Left hindlimb (tissue), 1 donor: ENCODE measurements at places on chromosomes 7 and 10.

DNA sequence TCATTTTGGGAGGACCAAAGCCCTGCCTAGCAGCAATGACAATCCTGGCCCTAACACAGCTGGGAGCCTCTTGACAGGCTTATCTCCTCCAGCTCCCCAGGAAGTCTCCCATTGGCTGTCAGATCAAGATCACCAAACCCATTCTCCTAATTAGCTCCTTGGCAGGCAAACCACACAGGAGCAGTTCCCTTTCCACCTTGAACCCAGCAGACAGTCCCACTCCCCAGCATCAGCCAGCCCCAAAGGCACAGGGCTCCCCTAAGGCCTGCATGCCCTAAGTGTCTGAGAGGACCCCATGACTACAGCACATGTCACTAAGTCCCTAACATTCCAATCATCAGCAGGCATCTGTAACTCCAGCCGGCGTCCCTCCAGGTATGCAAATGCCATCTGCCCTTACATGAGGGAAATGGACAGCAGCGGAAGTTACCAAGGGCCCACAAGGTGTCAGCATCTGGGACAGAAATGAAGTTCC, 348.5 kb downstream of the KCNMA1 start:
- DNase-seq: no peak

DNA sequence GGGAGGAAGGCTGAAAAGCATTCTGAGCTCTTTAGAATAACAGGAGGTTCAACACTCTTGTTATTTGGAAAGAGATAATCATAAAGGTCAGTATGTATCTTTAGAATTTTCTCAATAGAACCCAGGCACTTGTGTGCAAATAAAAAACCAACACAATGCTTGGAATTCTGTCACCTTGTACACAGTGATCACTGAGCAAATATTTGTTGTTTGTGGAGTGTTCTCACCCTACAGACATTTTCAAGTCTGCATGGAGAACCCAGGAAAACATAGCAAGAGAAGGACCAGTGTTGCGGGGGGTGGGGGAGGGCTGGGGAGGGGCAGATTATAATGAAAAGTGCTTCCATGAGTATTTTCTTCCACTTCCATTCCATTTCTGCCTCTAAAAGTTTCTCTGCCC, 87.4 kb downstream of the FAM107B start:
- DNase-seq: no peak

DNA sequence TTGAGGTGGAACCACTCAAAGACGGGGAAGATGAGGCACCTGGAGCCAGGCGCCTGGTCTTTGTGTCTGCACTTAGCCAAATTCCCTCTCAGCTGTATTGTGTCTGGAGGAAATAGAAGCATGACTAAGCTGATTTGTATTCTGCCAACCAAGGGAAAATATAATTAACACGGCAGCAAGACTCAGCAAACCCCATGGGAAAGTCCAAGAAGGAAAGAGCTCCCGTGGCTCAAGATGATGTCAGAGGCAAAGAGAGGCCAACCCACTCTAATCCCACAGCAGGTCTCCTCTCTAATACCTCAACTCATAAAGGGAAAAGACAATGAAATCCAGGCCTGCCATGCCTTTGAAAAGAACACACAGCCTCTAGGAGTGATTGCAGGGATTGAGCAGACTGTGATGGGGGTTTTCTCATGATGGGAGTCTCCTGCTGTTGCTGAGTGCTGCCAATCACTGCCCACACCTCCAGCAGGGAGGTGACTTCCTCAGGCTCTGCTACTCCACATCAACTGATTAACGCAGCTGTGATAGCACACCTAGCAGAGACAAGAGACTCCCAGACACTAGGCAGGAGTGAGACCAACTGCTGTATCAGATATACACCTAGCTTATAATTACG, 255.5 kb upstream of the C7orf33 start:
- no peak for DNase-seq

- DNase-seq: no peak
Measured at GRCh38 chr10:132774902-132775863, 10.8 kb downstream of the NKX6-2 start.

- DNase-seq: no peak
Measured at GRCh38 chr7:34438436-34438835, 219.6 kb upstream of the NPSR1 start.

GRCh38 chr10:68346774-68347173, 14.0 kb upstream of the PBLD start:
- DNase-seq: no peak

GRCh38 chr10:29623797-29624196, 11.0 kb downstream of the SVIL start:
- no peak for DNase-seq

- DNase-seq: no peak
Measured at GRCh38 chr10:125720002-125720382, 483 bp downstream of the EDRF1 start.

- DNase-seq: no peak
Measured at GRCh38 chr7:129298268-129298893, 73.6 kb downstream of the AHCYL2 start.

- DNase-seq: no peak
Measured at GRCh38 chr7:148611692-148612091, 21.1 kb downstream of the C7orf33 start.

GRCh38 chr7:50983850-50984249, 201.2 kb upstream of the GRB10 start:
- DNase-seq: no peak

DNA sequence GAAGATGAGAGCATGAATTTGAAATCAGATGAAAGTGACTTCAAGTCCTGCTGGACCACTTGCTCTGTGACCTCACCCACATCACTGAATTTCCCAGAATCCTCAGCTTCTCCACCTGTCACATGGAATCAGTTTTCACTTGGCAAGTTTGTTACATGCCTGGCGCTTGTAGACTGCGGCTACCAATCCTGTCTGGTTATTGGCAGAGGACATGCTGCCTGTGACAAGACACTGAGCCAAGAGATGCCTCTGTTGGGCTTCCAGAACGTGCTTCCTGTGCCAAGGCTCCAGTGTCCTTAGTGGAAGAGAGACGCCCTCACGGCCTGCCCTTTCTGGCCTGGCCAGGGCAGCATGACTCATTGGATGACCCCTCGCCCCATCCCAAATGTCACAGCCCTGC, 4.4 kb upstream of the MYL10 start:
- no peak for DNase-seq

GRCh38 chr10:1486841-1487687, 250.3 kb downstream of the ADARB2 start:
- no peak for DNase-seq

DNA sequence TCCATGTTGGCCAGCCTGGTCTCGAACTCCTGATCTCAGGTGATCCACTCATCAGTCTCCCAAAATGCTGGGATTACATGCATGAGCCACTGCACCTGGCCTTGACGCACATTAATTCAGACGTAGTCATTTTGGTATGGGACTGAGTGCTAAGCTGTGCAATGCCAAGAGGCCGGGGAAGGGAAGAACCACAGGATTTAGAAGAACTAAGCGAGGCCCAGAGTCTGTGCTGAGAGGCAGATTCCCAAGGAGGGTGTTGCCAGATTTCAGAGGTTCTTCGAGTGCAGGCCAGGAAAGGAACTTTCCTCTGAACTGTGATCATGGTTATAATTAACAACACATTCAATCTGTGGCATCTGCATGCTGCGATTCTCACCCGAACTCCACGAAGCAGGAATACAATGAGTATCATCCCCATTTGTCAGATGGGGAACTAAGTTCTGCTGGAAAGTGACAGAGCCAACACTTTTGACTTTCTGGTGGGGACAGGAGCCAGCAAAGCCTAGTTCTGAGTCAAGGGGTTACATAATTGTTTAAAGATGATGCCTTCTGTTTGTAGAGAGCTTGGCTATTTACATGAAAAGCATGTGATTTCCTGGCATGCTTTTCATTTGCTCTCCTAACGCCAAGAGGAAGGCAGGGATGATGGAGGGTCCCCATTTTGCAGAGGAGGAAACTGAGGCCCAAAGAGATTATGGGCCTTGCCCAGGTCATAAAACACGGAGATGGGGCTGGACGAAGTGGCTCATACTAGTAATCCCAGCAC, 6.2 kb upstream of the ZAN start:
- peak; percentile 85 for DNase-seq

DNA sequence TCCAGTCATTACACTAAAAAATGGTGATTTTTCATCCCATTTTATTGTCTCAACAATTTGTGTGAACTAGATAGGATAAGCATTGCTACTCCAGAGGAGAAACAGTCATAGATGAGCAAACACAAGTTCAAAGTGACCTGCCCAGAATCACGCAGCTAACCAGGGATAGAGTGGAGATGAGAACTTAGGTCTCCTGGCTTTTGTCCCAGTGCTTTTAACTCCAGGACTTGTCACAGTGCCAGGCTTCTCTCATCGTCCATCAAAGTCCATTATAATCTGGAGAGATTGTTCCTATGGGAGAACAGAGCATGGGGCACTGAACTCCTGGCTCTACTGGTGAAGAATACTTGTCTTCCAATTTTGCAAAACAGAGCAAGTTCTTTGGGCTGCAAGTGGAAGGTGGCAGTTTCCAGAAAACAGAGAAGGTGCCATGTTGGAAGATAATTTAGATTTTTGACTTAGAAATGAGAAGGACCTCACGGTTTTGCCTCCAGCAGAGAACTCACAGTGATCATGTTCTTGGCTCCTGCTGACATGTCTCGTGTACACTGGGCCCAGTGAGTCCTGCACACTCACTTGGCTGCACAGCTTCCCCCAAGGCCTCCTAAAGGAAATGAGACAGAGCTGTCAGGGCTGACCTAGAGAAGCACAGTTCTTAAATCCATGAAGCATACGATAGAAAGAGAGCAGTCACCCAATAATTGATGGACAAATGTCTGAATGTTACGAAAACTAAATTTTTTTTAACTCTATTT, 322.9 kb upstream of the NRP1 start:
- no peak for DNase-seq

DNA sequence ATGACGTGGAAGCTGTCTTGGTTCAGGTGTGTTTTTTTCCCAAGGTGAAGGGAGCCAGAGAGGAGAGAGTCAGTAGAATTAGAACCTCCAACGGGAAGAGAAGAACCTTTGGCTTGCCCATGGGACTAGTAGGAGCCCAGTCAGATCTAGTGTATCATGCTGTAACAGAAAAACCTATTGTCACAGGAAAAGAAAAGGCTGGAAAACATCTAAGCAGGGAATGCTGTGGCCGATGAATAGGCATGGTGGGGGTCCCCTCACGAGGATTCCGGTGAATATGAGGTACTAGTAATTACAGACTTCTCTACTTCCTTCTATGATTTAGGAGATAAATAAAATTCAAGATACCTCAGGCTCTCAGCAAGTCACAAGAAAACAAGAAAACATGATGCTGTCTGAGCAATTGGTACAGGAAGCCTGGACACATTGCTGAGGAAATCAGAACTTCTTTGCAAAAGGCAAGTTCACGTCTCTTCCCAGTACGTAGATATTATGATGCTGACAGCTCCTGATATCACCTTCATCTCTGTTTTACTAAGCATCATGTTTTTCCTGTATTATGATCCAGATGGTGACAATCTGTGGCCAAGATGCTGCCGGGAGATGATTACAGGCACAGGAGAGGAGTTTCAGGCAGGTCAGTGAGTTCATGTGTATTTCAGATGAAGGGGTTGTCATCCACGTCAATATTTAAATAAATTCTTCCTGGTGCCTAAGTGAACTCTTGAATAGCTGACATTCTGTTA, 54.3 kb upstream of the NPY start:
- DNase-seq: no peak

DNA sequence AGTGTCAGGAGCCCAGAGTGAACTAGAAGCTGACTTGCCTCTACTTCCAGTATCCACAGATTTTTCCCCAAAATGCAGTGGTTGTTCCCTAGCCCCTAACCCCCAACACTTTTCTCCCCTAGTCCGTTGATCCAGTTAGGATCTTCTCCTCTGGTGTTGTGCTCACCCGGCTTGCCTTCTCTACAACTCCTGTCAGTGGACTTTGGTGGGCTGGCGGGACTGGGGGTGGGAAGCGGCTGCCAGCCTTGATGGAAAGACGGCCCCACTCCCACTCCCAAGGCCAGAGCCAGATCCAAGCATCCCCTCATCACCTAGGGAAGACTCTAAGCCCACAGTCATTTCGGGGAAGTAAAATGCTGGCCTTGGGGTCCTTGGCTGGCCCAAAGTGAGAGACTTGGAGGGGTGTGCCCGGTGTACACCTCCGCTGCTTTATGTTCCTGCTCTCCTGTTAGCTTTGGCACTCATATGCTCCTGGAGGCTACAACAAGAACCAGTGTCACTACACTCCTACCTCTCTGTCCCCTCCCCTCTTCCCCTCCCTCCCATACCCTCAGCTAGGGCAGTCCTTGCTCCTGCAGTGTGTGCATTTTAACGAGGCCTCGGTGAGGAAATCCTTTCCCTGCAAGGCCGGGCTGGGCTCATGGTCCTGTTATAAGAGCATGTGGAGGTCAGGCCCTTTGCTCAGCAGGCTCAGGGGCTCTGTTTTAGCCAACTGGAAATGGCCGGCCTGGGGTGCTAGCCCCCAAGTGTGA, 930 bp upstream of the HOXA10 start:
- DNase-seq: peak; percentile 81

GRCh38 chr7:47404010-47404409, 177.9 kb downstream of the TNS3 start:
- no peak for DNase-seq

DNA sequence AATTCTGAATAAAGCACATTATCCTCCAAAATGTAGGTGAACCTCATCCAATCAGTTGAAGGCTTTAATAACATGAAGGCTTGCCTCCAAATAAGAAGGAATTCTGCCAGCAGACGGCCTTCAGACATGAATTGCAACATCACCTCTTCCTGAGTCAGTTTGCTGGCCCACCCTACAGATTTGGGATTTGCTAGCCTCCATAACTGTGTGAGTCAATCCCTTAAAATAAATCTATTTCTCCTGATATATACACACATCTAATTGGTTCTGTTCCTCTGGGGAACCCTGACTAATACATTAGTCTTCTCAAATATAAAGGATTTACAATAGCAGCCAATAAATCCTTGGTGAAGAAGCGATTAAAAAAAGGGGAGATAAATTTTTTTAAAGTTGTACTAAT, 34.8 kb upstream of the OSBPL3 start:
- DNase-seq: no peak

DNA sequence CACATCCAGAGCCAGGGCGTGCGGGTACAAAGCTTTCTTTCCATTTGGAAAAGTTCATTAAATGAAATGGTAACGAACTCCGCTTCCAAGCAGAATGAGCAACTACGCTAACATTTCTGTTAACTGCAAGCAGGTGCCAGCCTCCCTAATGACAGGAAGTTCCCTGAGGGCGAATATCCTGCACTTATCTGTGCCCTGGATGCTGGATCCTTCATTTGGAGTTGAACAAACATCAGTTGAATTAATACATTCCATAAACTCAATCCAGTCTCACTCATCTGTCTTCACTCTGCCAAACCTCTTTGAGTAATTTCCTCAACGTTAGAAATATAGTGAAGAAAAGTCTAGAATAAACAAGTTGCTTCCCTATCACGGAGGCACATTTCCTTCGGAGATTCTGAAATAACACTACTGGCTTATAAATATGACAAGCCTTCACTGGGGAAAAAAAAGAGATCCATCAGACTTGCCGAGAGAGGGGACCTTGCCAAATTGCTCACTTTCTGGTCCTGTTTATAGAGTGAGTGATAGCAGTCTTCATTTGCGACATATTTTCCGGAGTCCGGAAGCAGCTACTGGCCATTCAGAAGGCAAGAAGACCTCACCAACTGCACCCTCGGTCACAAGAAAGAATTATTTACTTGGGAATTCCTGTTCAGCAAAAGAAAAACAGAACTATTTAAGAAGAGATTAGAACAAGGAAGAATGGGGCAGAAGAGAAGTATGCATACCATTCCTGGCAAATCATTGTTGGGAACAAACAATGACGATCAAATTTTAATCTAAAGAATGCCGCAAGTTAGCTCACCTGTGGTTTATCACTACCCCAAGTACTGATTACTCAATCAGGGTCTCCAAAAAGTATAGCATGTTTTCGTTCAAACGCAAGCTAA, 196.4 kb downstream of the FAM107B start:
- DNase-seq: no peak
